Eye (tissue), 1 donor: ENCODE measurements at places on chromosomes 7 and 10.

DNA sequence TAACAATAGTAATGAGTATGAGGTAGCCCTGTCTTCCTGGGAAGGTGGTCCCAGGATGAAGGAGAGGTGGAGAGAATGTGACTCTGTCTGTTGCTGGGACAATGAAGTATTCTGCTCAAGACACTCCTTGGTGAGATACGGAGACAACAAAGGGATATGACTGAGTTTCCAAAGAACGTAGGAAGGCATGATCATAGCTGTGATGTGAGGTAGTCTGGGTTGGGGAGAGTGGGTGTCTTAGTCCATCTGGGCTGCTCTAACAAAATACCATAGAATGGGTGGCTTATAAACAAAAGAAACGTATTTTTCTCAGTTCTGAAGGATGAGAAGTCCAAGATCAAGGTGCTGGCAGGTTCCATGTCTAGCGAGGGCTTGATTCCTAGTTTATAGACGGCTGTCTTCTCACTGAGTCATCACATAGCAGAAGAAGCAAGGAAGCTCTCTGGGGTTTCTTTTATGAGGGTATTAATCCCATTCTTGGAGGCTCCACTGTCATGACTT lies 84.9 kb upstream of the RHOBTB1 start:
- no peak for DNase-seq

DNA sequence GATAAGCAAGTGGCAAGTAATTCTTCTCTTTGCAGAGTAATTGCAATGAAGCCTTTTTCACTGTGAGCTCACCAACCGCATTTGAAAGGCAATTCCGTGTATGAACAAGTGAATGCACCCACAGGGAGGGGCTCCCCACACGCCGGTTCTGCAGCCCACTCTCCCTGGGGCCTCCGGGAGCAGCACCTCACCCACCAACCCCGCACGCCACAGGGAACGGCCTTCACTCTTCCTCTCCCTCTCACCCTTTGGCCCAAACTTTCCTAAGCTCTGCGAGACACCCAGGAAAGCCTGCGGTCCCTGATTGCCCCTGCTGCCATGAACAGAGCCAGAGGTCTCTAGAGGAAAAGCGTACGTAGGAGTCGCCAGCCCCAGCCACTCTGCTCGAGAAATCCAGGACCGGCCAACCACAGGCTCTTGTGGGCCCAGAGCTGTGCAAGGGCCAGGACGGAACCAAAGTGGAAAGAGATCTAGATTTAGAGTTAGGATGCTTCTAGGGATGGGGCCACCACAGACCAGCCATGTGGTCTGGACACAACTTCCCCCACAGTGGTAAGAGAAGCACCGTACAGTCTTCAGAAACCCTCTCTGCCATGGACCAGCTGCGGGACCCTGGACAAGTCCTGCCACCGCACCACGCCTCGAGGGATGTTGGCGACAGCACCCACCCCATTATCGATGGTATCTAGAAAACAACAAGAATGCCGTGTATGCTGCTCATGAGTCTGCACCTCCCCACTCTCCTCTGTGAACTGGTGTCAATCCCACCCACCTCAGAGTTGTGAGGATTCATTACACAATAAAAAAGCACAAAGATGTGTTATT lies 3.6 kb downstream of the WDR86 start:
- DNase-seq, result no peak

DNA sequence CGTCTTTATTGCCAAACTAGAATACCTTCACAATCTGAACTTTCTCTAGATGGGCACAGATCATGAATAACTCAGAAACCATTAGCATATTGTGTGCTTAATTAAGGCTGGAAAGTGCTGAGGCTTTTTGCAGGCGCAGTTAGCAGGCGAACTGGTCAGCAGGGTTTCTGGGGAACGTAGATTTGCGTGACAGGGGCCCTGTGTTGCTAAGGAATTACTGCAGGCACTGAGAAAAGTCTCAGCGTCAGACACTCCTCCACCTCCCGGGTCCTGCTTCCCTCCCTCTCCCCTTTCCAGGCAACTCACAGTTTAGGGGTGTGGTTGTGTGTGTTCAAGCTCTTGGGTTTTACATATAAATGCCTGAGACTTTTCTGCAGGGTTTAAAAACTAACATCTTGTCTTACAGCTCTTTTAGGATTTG lies 2.2 kb downstream of the MAP3K8 start:
- peak; percentile 66 for DNase-seq

GRCh38 chr7:90923541-90923997 lies 327.4 kb downstream of the CDK14 start:
- peak; percentile 56 for DNase-seq

GRCh38 chr7:117780832-117781231 lies 92.4 kb downstream of the CTTNBP2 start:
- DNase-seq, result no peak

DNA sequence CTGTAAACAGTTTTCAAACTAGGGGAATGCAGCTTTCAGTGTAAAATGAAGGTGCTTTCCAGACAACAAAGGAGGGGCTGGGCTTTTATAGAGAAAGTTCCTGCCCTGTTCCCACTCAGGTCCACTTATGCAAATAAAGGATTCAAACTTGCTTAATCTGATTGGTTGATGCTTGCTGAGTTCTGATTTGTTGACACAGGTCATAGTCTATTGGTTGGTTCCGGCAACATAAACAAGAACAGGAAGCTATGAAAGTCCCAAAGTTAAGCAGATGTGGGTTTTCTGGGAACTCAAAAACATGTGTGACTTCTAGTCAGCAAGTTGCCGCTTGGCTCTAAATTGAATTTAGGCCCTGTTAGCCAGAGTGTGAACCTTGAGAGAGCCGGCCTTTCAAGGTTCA lies 194.2 kb upstream of the SVIL start:
- no peak for DNase-seq

- DNase-seq, result peak; percentile 40
These were observed 261.5 kb upstream of the SORCS1 start for GRCh38 chr10:107425931-107426553.

GRCh38 chr7:123918309-123918708 lies 6.7 kb upstream of the SPAM1 start:
- no peak for DNase-seq

- DNase-seq, result no peak
These were observed 1285.1 kb downstream of the XPNPEP1 start for GRCh38 chr10:108638225-108638624.

DNA sequence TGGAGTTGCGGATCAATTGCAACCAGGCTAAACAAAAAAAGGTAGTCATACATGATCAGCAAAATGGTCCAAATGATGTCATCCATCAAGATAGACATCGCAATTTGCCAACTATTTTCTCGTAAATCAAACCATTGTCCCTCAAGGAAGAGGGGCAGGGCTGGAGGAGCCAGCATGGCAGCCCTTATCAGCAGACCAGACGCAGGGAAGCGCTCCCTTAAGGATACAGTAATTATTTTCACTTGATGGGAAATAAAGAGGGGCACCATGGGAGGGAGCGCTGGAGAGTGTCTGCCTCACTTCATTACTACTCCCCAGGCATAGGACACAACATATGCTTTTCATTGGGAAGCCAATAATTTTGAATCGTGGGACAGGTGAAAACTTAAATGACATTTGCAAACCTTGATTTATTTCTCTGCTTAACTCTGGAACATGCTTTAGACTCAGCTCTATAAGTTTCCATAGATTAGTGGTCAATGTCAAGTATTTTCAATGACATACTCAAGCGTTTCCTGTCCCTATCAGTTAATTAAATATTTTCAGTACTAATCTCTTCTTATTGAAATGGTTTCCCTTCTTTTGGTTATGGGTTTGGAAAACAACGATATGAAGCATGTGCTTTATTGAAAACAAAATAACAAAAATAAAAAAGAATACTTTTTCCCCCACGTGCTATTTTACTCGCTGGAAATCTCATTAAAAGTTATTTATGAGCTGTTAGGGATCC lies 202.4 kb upstream of the HABP2 start:
- no peak for DNase-seq

GRCh38 chr10:63883861-63884260 lies 362.7 kb downstream of the REEP3 start:
- DNase-seq, result no peak
